ENCODE measurements at places on chromosomes 11 and 22.

DNA sequence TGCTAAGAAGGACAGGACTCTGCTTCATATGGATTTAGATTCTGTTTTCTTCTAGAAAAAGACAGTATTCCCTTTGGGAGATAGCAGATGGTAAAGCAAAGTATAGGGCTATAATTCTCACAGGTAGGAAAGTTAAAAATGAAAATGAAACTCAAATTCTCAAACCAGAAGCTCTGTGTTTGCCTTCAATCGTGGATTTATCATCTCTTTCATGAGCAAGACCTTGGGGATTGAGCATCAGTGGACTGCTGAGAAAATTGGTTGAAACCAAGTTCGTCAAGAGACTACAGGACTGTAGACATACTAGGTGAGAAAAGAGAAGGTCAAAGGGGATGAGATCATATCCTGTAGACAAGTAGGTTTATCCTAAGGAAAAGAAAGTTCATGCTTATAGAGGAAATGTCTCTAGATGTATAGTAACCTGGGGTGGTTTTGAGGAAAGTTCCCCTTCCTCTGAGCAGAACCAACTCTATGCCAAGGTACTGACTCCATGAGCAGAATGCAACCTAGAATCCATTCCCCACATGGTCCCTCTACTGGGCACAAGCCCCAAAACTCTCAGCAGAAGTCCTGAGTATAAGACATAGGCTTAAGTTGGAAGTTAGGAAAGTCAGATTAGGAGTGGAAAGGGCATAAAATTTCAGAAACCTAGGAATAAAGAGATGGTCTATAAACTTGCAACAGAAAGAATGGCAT lies 46.5 kb downstream of the SLC5A12 start:
- no peak for DNase-seq
- H3K27me3 ChIP-seq = no peaks in the 10 kb centered on the region
- no peaks in the 10 kb centered on the region for H3K4me1 ChIP-seq
- H3K36me3 ChIP-seq = no peaks in the 10 kb centered on the region

- no peaks in the 10 kb centered on the region for H3K4me1 ChIP-seq
- no peaks in the 10 kb centered on the region for H3K36me3 ChIP-seq
- H3K4me3 ChIP-seq = no peak overlapping the region
Observed at GRCh38 chr11:41950470-41951143, 491.2 kb upstream of the LRRC4C start.

DNA sequence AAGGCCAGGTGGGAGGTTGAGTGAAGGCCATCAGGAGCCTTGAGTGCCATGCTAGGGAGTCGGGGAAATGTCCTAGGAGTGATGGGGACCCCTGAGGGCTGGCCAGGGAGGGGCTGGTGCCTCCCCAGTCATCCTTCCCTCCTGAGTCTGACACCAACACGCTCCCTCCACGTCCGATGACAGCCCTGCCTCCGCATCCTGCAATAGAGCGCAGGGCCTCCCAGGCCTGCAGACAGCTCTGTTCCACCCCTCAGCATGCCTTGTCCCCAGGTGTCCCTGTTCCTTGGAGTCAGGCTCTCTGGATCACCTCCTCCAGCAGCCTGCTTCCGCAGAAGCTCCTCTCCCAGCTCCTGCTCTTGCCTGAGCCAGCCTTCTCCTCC lies 3.1 kb downstream of the RAC2 start:
- H3K4me3 ChIP-seq = peak overlapping the region; percentile 99
- peaks cover 78% of the 10 kb centered on the region for H3K4me1 ChIP-seq
- H3K36me3 ChIP-seq = peaks cover 76% of the 10 kb centered on the region
- no peaks in the 10 kb centered on the region for H3K27me3 ChIP-seq
- no peak for DNase-seq
- H3K27ac ChIP-seq = peak overlapping the region; percentile 99

GRCh38 chr22:39663751-39664150 lies 93.2 kb downstream of the CACNA1I start:
- no peak overlapping the region for H3K4me3 ChIP-seq
- no peak for DNase-seq
- H3K27ac ChIP-seq = peak overlapping the region; percentile 46
